ENCODE measurements at places on chromosomes 5 and 9.

GRCh38 chr5:2293906-2294305 lies 411.2 kb upstream of the IRX4 start:
- no peak for DNase-seq

DNA sequence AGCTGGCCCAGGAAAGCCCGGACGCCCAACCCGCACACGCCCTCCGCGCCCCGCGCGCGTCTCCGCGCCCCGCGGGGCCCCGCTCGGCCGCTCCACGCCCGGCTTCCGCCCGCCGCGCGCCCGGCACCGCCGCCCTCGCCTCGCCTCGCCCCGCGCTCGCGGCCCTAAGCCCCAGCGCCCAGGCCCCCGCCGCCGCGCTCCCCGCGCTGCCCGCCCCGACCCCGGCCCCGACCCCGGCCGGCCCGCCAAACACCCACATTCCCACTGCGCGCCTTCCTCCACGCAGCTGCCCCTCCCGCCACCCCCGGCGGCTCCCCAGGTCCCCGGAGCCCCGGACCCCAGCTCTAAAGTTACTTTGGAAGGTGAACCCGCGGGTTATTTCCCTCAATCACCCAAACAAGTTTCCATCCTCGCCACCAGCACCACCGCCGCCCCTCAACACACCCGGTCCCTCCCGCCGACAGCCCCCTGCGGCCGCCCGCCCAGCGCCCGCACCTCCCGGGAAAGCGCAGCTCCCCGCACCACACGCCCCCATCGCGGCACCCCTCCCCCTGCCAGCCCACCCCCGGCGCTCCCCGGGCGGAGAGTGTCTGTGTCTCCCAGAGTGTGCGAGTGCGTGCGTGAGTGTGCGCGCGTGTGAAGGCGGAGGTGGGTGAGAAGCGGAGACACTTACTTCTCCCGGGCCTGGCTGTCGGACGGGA lies 439 bp downstream of the SSBP2 start:
- peak; percentile 29 for DNase-seq

DNA sequence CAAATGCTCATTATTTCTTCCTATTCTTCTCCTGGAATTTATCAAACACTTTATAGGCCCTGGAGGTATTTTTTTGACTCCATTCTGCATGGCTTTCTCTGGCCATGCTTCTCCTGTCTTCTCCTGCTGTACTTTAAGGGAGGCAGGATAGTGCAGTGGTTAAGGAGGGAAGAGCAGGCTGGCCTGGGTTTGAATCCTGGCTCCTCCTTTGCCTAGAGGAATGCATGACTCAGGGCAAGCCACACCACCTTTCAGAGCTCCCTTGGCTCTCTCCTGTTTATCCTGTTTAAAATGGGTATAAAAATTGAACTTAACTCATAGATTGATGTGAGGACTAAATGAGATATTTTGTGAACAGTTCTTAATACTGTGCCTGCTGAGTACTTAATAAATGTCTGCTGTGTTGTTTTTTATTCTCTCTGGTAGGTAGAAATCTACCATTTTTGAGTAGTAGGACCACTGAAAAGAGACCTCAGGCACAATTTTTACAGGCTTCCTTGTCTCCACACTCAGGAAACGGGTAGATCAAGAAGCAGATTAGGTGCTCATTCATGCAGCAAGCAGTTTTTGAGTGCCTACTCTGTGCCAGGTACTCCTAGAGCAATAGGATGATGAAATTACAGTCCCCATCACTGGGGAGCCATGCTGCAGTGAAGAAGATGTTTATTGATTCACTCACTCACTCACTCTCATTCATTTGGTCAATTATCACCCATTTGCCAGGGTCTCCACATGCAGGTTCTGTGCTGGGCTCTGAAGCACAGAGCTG lies 32.7 kb upstream of the ARAP3 start:
- DNase-seq: no peak

- no peak for DNase-seq
Measured at GRCh38 chr5:32273821-32274220, 38.9 kb downstream of the MTMR12 start.

- no peak for DNase-seq
Measured at GRCh38 chr5:87361536-87362213, 51.1 kb downstream of the CCNH start.
